Fibroblast of the aortic adventitia (primary cell): ENCODE measurements at places on chromosomes 3 and 15.

DNA sequence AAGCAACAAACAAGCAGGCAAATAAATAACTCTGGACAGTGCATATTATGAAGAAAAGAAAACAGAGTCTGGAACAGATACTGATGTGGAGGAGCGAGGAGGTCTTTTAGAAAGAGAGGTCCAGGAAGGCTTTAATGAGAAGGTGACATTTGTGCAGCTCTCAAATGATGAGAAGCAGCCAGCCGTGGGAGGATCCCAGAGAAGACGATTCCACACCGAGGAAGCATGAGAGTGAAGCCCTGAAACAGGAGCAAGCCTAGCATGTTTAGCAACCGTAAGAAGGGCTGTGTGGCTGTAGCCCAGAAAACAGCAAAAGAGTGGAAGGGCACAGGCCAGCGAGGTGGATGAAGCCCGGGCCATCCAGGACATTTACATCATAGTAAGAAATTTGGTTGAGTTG, 93.1 kb downstream of the RAD18 start:
- DNase-seq = no peak

GRCh38 chr3:156311431-156311830, 191.1 kb downstream of the KCNAB1 start:
- DNase-seq = no peak

GRCh38 chr3:165754219-165755007, 82.8 kb downstream of the BCHE start:
- DNase-seq = no peak

- no peak for DNase-seq
These were observed 510.2 kb upstream of the MDFIC2 start for GRCh38 chr3:70822669-70823068.

GRCh38 chr3:76131396-76132153, 346.2 kb upstream of the ZNF717 start:
- DNase-seq = no peak

GRCh38 chr3:124619887-124620599, 110.2 kb upstream of the UMPS start:
- DNase-seq = no peak

- DNase-seq = no peak
These were observed 89.5 kb downstream of the FGF12 start for GRCh38 chr3:192637803-192638202.

DNA sequence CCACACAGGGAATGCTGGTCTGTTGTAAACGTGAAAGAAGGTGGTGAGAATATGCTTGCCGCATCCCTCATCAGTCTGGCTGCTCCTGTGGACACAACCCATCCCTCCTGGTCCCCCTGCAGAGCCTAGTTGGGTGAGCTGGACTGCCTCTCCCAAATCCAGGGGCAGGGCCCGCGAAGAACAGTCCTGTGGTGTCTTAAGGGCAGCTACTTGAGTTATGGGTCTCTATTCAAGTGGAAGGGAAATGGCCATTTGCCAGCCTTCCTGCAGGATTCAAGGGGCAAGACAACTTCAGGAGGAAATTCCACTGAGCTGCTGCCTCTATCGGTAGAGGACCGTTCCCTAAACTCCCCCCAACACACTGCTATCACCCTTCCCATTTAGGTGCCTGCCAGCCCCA, 98.9 kb downstream of the IQSEC1 start:
- DNase-seq = no peak

DNA sequence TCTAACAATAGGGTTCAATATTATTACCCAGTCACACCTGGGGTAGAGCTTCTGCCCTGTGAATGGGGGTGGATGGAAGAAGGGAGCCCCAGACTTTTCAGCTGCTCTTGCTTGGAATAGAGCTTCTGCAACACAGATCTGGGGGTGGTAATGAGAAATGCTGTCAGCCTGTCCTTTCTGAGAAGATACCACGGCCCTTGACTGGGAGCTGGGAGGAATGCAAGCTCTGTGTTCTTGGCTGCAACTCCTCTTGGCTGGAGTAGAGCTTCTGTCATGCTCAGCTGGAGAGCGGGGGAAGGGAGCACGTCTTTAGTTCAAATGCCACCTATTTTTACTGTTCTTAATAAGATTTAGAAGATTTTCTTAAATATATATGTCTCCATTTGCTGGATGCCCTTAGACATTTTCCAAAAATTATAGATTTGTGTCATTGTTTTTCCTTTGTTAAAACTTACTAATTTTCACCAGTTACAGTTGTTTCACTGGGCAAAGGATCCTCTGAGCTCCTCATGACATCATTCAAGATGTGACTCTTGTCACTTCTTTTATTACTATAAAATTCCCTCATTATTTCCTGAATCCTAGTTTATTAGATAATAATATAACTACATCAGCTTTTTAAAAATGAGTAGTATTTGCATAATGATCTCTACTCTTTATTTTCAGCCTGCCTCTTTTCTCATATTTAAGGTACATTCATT, 180.0 kb upstream of the TGFBR2 start:
- DNase-seq = peak; percentile 80

DNA sequence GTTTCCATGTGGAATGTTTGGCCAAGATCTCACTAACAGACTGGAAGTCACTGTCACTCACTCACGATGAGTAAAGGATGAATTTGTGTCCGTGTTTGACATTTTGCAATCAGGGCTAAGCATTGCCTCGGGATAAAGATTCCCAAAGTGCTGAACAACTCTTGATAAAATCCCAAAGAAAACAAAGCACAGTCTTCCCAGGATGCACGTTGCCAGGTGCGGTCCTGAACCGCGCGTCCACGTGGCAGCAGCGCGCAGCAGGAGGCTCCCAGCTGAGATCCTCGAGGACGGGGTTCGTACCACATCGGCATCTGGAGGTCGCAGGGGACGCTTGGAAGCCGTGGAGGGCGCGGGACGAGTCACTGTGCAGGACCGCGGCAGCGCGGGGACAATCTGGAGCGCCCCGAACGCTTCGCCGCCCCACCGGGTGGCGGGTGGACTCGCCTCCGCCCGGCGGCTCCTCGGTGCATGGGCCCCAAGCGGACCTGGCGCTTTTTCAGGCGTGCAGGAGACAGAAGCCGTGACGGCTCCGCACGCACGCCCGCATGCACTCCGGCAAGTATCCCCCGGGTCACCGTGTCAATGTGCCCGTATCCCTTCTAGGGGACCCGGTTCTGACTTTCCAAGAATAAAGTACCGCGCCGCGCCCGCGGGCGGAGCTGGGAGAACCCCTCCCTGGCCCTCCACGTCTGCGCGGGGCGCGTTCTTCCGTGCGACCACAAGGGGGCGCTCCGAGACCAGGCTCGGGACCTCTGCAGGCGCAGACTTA, 17.7 kb downstream of the CPN2 start:
- peak; percentile 40 for DNase-seq

DNA sequence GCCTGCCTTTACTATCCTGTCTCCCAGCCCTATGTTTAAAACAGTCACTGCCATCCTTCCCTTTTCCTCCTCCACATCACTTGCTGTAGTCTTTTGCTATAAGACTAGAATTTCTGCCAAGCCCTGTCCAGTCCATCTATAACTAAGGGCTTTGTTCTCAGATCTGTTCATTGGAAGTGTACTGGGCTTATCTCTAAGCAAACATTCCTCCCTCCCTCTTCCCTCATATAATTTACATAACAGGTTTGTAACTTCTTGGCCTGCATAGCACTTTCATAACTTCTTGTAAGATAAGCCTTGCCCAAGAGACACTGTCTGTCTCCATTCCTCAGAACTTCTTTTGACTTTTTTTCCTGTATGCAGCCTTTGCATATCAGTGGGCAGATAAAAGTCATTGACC, 16.7 kb downstream of the TPRG1 start:
- DNase-seq = peak; percentile 89

DNA sequence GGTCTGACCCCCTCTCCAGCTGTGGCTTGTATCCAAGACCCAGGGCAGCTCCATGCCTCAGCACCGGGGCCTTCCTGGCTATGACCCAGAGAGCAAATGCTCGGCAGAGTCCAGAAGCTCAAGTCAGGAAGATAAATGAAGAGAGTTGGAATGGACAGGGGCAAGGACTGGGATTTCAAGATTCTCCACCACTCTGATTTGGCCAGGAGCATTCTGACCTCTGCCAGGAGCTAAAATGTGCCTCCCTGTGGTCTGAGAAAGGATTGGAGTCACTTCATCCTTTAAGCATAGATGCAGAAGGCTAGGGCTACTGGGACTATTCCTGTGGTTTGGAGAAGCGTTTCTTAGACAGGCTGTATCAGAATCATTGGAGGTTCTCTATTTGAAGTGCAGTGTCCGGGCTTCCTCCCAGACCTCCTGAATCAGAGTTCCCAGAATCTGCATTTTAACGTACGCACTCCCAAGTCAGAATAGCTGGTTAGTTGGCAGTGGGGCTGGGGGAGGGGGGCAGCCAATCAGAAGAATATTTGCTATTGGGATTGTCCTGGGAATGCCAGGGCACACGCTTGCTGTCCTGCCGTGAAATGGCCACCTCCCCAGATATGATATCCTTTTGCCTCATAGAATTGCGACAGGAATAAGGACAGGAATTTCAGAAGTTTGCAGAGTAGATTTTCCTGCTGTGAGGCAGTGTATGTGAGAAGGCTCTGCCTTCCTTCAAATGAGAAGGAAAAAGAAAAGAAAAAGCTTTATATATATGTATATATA, 57.4 kb downstream of the HRH1 start:
- peak; percentile 87 for DNase-seq

DNA sequence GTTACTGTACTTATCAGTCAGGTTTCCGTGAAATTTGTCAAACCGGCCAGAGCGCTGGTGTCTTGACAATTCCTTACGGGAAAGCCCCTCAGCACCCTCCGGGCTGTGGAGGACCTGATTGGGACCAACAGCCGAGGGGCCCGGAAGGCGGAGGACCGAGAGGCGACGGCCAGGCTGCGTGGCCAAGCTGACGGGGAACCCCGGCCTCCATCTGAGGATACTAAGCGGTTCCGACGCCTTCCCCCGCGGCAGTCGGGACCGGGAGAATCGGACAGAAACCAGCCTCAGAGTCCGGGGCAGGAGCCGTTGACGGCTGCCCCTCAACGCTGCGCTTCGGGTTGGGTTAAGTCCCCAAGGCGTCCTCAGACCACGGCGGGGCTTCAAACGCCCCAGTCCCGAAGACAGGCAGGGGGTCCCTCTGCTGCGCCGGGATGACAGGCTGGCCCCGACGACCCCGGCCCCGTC, 499 bp downstream of the ALDH1A2 start:
- no peak for DNase-seq

DNA sequence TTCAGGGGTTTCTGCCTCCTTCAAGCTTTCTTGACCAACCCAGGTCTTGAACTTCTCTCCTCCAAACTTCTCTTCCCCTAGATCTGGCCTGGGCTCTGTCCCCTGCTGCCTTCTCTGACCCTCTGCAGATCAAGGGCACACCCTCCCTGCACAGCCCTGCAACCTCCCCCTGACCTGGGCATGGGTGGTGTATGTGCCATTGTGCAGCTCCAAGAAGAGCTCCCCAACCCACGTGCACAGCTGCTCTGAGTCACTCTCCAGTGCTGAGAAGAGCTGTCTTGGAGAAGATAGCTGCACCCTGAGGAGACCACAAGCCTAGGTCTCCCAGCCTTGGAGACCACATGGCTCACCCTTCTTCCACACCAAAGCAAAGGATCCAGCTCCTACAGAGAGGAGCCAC, 8.0 kb downstream of the MAN2C1 start:
- no peak for DNase-seq

- DNase-seq = no peak
These were observed 73.5 kb upstream of the DCP1A start for GRCh38 chr3:53420831-53421230.

DNA sequence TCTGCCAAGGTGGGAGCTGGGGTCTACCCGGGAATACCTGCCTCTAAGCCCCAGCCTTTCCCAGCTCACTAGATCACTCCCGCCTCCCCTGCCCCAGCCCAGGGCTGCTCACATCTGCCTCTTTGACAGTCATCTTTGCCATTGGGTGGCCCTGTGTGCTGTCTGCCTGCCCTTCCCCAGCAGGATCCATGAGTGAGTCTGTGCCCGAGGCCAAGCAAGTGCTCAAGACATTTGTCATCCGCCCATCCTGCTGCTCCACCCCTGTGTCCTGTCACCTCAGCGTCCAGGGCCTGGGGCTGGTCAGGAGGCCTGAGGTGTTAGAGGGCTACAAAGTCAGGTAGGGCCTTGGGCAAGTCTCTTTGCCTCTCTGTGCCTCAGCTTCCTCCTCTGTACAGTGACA, 89.4 kb downstream of the LSM3 start:
- no peak for DNase-seq

- DNase-seq = peak; percentile 32
These were observed 7.8 kb upstream of the DAG1 start for GRCh38 chr3:49462222-49462621.
